ENCODE measurements at places on chromosomes 6 and 20. TPM values are rescaled to one million over a fixed set of nuclear protein-coding genes. Genes with fewer than 3 reads are reported as not detected.
A peak's percentile ranks its signal among the peaks of the same experiment; 100 is the strongest.

GRCh38 chr20:50464026-50464724 lies 46.0 kb upstream of the PTPN1 start:
- peak; percentile 62 for DNase-seq

DNA sequence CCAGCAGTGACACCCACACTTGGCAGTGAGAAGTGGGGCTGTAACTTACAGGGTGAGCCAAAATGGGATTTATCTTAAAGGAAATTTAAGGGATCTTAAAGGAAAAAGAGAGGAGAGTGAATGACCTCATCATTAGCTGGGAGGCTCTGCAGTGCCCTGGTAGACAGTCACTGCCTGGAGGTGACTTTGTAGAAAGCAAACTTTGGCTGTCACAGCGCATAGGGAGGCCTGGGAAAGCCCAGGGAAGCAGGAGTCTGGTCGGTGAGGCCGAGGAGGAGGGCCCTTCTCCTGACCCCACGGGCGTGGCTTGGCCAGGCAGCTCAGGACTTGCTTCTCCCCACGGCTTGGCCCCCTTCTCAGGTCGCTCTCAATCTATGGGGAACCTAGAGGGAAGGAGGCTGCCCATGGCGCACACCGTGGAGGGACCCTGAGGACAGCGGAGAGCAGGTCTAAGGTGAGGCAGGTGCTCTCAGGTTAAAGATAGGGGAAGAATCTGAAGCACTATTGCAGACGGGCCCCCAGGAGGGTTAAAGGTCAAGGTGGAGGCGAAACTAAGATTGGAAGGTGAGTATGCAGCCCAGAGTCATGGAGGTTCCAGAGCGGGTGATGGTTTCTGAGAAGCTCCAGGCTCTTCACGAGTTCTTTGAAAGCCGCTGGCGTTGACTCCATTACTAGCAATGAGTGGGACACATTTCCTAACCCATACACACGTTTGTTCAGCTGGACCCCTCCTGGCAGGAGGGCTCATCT lies 15.6 kb upstream of the RIPK1 start:
- peak; percentile 35 for DNase-seq

GRCh38 chr6:56802584-56802983 lies 152.3 kb upstream of the BEND6 start:
- peak; percentile 41 for DNase-seq

DNA sequence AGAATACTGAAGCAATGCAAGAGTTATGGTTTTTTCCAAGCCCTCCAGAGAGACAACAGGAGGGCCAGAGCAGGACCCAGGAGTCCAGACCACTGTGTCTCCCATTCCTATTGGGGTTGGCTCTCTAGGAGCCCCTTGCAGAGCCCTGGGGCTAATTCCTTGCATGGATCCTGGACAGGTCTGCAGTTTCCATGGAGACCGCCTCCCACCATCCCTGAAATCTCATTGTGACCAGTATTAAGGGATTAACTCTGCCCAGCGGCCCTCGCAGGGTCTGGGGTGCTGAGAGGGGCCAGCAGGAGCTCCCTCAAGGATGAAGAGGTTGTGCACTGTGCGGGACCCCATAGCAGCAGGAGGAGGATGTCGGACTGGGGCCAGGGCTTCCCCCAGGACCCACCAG lies 34.8 kb downstream of the HNF4A start:
- DNase-seq, result no peak

- DNase-seq, result peak; percentile 82
These were observed 1.1 kb downstream of the SOX4 start for GRCh38 chr6:21594416-21595281.

BLCAP gene
- total RNA-seq, result 282 TPM

DNA sequence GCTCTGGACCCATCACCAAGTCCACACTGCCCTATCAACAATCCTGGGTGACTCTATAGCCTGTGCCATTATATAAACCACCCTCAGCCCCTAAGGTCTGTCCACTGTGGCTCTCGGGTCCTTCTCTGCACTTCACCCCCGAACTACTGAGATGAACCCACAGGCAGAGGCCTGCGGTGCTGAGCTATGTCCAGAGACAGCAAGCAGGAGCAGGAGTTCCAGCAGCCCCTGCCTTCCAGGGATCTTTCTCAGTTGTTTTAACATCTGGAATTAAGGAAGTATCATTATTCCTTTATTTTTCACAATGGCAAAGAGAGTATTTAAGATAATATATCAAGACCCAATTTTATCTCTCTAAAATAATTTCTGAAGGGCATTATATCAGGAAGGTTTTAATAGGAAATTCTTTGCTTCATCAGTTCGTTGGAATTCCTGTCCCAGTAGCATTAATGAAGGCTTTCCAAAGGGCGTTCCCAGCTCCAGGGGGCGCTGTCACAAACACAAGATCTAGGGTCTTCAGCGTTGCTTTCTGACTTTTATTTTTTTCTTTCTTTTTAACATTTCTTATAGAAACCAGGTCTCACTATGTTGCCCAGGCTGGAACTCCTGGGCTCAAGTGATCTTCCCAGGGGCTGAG lies 27.3 kb downstream of the RRBP1 start:
- peak; percentile 59 for DNase-seq

GSTA2 gene
- not detected for total RNA-seq

PDYN gene
- total RNA-seq, result not detected

TP53TG5 gene
- total RNA-seq, result not detected

DNA sequence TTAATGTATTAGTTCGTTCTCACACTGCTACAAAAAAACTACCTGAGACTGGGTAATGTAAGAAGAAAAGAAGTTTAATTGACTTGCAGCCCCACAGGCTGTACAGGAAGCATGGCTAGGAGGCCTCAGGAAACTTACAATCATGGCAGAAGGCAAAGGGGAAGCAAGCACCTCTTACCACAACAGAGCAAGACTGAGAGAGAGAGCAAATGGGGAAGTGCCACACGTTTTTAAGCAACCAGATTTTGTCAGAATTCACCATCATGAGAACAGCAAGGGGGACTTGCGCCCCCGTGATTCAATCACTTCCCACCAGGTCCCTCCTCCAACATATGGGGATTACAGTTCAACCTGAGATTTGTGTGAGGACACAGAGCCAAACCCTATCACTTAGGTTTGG lies 70.8 kb upstream of the SRSF6 start:
- no peak for DNase-seq

DNA sequence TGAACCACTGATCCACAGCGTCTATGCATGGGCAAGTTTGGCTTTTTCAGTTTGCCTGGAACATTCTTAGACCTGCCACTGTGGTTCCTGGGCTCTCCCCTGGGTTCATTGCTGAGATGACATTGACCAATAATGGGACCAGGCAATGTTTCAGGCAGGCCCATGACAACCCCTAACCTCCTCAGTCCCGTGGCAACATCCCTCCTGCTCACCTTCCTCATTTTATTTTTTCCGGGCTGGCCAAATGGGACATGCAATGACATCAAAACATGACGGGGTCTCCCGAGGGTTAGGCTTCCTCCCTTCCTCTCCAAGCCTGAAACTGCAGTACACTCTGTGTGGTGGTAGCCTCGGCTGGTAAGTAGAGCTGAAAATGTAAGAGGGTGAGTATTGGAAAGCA lies 234.0 kb upstream of the RREB1 start:
- DNase-seq, result no peak

FUCA2 gene
- total RNA-seq, result 25.7 TPM

Measured in muscle of leg (tissue), 16 donors.